Stimulated activated naive CD8-positive, alpha-beta T cell treated with anti-CD3 and anti-CD28 coated beads, Interleukin-15, amount 100 ng/mL, for 72 hours (primary cell): ENCODE measurements at places on chromosomes 1 and 21.

GRCh38 chr1:245791410-245792312, 636.9 kb downstream of the KIF26B start:
- no peak for DNase-seq

DNA sequence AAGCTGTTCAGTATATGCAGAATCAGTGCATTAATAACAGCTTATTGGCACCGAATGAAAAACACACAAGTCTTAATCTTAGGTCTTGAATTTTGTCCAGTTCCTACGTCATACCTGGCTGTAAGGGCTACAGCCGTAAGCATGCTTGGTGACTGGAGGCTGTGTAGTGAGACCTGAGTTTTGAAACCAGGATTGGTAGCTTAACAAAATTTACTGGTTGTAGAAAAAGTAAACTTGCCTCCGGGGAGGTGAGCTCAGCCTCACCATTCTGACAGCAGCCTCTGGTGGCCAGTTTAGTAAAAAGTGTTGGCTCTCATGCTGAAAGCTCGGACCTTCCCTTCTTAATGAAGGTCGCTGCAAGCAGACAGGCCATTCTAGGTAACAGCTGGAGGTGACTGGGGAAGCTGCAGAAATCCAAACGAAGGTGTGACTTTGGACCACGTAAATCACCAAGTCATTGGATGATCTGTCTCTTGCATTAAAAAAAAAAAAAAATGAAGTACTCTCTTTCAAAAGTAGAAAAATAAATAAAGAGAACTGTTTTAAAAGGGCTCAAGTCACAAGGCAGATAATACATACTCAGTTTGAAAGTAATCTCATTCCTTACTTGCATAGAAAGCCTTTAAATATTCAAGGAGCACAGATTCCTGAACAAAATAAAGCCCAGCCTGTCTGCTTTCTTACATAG, 48.9 kb downstream of the HLCS start:
- DNase-seq, result no peak

DNA sequence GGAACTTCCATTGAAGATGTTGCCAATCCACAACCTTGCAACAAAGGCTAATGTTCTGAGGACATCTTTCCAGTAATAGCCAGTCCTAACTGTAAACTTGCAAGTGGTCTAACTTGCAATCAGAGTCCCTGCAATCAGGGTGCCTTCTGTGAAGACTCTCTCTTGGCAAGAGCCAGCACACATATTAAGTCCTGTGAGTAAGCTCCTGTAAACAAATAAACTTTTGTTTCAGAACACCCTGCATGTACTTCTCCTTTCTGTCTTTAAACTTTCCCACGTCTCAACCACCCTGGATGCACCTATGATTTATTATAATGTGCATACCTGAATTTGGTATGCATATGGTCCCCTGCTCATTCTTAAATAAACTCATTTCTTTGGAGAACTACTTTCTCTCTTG, 9.1 kb downstream of the GBP7 start:
- DNase-seq, result no peak

DNA sequence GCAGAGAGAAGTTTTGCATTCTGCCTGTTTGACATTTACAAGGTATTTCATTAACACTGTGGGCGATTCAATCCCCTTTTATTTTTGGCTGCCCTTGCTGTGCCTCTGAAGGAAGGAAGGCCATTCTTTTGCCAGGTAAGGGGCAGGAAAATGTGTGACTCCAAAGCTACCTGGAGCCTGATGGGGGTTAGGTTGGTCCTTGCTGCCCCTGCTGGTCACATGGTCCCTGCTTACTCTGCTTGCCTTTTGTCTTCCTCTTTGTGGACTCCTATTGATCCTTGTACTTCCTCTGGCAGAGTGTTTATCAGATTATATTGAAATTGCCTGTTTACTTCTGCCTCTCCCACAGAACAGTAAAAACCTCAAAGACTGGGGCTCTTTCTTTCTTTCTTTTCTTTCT, 65.7 kb downstream of the ST6GALNAC3 start:
- DNase-seq, result no peak

GRCh38 chr21:29256126-29256910, 42.4 kb upstream of the BACH1 start:
- no peak for DNase-seq

DNA sequence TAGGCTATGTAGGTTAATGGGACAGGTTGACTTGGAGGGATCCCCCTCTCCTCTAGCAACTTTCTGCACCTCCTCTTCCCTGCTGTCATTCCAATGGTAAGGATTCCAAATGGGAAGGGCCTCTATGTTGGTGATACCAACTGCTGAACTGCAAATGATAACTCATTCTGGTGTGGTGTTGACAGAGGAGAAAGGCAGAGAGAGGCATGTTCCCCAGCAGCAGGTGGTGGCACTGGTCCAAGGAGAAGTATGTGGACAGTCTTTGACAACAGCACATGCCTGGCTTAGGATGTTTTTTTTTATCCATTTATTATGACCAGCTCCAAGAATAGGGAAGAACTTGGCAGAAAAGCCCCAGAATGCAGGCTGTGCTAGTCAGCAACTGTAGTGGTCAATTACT, 19.6 kb upstream of the SPAG17 start:
- DNase-seq, result no peak

- peak; percentile 84 for DNase-seq
These were observed 111.2 kb upstream of the NBPF11 start for GRCh38 chr1:148263128-148263905.

DNA sequence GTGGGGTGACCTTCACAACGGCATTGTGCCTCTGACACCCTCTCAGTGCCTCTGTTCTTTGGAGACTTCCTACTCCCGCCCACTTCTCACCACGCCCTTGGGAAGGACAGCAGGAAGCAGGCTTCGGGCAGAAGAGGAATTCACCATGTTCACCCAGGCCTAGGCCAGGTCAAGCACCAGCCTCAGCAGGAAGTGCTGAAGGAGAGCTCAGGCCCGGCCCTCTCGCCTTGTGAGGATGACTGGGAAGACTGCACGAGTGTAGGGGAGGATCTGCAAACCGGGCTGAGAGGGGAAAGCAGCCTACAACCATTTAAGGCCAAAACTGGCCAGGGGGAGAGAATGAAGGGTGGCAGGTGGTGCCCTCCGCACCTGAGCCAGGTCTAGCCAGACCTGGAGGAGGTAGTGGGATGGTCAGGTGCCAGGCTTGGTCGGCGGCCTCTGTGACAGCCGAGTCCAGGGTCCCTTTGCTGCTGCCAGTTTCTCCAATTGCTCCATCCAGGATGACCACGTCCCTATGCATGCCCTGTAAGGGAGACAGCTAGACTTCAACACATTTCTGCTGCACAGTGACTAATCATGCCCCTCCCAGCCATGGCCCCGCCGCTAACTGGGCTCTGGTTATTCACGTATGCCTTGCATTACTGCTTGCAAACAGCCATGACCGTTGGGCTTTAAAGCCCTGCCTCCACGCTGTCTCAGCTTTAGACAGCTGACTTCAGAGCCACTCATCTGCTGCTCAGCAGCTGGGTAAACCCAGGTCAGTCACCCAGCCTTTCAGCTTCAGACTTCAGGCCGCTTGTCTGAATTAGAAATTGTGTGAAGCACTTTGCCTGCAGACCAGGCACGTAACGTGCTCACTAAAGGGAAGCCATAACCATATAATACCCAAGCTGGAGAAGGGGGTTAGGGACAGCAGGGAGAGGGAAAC, 8.9 kb downstream of the MRTO4 start:
- no peak for DNase-seq

GRCh38 chr1:55428944-55429931, 214.1 kb upstream of the USP24 start:
- no peak for DNase-seq

DNA sequence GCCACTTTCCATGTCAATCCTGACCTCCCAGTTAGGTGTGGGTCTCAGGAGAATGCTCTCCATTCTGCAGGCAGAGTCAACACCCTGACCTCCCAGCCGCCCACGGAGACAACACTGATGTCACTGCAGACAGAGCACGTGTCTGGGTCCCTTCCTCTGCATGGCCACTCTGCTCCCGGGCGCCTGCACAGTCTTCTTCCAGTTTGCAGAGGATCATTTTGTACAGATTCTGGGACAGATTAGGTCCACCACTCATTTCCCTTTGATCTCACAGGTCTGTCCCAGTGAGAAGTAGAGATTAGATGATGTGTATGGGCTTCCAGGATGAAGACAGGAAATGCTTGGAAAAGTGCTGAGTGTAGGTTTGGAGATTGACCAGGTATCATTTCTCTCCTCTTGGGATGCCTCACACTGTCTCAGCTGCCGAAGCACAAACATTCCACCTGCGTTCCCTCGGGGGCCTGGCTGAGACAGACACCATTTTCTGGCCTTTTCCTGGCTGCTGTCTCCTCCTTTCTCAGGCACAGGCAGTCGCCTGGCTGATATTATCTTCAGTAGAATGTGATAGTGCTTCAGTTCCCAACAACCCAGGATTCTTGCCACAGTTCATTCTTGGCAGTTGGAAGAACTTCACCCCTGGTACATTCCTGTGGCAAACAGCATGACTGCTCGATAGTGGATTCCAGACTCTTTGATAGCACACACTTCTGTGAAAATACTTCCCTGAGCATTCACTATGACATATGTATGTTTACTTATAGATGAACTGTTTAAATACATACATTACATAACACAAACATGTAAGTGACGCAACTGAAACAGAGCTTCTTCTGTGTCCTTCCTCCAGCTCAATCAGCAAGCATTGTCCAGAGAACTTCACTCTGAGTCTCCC, 7.9 kb downstream of the MYBPHL start:
- DNase-seq, result no peak

GRCh38 chr1:25443030-25443699, 12.5 kb downstream of the MACO1 start:
- no peak for DNase-seq

DNA sequence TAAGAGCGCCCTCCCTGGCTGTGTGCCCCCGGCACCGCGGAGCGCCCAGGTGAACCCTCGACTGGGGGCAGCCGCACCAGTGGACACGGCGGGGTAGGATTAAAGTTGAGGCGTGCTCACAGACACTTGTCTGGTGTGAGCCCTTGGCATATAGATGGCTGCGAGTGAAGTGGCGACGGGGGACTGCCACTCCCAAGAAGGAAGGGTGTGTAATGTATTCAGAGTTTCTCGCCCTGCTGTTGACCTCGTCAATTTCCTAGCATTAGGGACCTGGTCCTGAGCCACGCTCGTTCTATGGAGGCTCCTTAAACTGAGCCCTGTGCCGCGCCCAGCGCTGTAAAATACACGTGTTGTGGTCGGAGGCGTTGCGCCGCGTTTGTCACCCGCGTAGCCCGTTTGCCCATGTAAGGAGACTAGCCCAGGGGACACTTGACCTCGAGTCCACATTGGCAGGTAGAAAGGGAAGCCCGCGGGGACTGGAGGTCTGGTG, 554 bp downstream of the EVA1C start:
- no peak for DNase-seq

DNA sequence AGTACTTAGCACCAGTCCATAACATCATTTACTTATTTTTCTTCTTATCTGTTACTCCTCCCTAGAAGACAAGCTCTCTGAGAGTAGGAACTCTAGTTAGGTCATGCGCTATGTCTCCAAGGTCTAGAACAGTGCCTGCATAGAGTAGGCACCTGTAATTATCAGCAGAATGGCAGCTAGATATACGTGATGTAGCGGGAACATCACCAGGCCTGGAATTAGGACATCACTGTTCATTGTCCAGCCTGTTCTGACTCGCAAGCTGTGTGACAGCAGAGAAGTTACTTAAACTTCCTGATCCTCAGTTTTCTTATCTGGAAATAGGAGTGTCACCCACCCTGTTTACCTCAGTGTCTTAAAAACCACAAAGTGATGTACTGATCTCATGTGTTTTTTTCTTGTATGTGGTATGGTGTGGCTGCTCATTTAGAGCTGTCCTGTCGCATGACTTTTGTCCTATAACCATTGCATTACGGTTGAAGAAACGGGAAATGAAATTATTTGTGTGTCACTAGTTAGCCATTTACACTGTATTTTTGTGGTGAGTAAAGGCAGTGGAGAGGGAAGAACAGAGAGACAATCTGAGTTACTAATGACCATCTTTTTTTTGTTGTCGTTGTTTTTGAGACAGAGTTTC, 37.1 kb upstream of the EXO1 start:
- no peak for DNase-seq

GRCh38 chr1:36805979-36806640, 228.2 kb downstream of the GRIK3 start:
- no peak for DNase-seq

DNA sequence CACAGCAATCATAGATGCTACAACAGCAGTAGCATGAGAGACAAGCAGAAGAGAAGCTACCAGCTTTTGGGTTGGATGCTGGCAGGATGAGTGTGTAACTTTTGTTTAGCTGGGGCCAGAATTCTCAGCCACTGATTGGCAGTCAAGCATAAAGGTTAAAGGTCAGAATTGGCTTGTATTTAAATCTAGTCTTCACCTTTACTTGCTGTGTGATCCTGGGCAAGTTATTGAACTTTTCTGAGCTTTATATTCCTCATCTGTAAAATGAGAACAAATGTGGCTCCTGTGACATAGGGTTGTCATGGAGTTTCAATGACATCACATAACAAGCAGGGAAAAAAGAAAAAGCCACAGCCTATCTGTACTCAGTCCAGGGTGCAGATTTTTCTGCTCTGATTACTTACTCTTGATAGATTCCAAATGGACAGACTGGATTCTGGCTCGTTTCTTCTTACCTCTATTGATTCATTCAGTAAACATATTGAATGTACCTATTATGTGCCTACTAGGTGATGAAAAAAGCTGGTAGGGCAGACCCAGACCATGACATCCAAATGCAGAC, 2.8 kb upstream of the AZIN2 start:
- no peak for DNase-seq

DNA sequence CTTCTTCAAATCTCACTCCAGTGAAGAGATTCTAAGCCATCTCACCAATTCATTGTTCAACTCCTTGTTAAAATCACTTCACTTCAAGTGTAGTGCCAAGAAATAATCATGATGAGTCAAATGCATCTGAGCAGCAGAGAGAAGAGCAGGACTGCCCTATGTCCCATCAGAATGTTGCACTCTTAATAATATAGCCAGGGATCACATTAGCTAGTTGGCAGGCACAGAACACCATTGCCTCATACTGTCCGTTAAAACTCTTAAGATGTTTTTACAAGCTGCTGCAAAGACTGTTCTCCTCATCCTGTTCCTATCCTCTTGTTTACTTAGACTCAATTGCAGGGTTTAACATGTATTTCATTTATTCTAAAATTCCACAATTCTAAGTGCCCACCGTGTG, 432.9 kb downstream of the PLPP3 start:
- DNase-seq, result no peak

DNA sequence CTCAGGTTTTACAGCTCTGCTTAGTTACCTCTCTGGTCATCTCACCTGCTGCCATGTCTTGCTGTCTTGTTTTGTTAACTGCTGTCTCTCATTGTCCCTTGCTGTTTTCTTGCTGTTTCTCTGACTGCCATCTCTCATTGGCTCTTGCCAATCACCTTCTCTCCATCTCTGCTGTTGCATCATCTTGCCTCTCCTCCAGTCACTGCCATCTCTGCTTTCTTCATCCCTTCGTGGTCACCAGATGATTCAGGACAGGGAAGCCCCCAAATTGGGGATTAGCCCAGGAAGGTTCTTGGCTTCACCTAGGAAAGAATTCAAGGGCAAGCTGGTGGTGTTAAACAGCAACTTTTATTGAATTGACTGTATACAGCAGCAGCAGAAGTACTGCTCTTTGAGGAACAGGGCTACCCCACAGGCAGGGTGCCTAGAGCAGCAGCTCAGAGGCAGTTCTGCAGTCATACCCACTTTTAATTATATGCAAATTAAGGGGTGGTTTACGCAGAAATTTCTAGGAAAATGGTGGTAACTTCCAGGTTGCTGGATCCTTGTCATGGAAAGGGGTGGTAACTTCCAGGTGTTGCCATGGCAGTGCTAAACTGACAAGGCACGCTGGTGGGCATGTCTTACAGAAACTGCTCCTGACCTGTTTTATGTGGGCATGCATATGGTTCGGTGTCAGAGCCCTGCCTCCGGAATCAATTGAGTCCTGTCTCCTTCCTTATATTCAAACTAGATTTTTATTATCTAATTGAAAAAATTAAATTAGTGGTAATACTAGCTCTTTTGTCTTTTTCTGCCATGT, 33.4 kb downstream of the SUCO start:
- peak; percentile 31 for DNase-seq
